Skin of body (tissue), 3 donors: ENCODE measurements at places on chromosomes 12 and 14.

GRCh38 chr12:27542628-27543027 lies 18.6 kb downstream of the PPFIBP1 start:
- no peak for DNase-seq

DNA sequence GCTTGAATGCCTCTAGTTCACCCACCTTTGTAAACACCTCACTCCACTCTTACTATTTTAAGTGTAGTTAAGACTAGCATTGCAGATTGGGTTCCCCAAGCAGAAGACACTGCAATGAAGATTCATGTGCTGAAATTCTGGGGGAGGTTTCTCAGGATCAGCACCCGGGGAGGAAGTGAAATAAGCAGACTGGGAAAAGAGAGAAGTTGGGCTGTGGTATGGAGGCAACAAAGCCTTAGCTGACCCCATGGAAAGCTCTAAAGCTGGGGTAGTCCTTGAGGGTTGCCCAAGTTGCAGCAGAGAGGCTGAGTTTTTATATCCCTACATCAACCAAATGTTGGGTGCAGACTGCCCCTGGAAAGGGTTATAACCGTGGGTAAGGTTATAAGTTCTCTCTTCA lies 23.9 kb upstream of the IGF1 start:
- DNase-seq, result no peak

- DNase-seq, result no peak
These were observed 133.7 kb downstream of the PAPOLA start for GRCh38 chr14:96635850-96636249.

GRCh38 chr12:92938018-92938417 lies 8.9 kb upstream of the EEA1 start:
- DNase-seq, result no peak

DNA sequence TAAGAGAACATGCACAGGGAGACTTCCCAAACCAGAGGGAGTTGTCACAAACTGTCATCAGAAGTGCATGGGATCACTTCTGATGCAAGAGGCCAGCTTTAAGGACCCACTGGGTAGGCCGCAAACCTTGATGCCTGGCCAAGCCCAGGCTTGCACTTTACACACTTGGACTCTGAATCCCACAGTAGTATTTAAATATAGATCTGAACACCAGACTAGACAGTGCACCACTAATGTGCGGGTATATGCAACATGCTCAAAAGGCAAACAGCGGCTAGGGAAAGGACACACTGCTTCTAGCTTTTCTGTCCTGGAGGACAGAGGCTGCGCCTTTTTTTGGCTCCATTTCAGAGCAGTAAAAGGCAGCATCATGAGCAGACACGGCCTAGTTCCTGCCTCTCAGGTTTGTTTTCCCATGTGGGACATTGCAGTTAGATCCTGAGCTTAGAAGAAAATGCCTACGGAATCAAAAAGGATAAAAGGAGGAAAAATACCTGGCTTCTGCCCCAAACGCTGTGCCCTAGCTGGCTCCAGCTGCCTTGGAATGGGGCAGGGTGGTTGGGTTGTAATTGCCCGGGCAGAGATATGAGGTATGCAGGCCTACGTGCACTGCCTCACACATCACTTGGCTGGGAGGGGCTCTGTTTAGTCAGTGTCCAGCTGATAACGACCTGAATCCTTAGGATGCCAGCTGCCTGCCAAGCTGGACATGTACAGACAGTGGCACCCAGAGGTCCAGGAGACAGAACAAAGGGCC lies 84.5 kb upstream of the EGLN3 start:
- DNase-seq, result no peak

GRCh38 chr12:52249511-52250047 lies 16.5 kb downstream of the KRT7 start:
- DNase-seq, result no peak

DNA sequence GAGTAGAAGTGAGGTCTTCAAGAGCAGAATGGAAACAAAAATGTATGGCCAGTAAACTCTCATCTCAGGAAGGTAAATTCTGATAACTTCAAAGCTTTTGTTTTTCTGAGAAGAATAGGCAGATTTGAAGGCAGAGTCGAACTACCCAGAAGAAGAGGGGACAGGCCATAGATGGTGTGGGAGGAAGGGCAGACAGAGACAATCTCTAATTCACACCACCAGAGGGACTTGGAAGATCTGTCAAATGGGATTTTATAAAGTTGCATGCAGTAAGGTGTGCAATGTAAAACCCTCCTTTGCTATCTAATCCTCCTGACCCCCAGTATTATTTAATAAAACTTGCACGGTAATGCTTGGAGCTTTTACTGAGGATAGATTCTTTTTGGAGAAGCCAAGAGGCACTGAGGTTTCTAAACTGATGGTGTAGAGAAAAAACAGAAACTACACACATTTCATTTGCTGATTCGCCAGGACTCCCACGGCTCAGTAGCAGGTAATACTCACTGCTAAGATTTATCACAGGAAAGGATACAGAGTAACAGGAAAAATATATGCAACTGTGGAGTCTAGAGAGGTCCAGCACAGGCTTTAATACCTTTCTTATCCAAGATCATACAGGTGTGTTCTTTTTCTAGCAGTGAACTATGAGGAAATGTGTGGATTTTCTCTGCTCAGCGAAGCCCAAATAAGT lies 18.3 kb downstream of the SLC38A2 start:
- DNase-seq, result no peak

GRCh38 chr12:52506858-52507715 lies 13.1 kb downstream of the KRT5 start:
- no peak for DNase-seq
